Activated naive CD4-positive, alpha-beta T cell treated with anti-CD3 and anti-CD28 coated beads for 36 hours (primary cell): ENCODE measurements at places on chromosomes 5 and 9. TPM values are rescaled to one million over a fixed set of nuclear protein-coding genes. Genes with fewer than 3 reads are reported as not detected.

GRCh38 chr5:118776755-118777154 is 211.6 kb downstream of the DTWD2 start:
- DNase-seq, result no peak

DNA sequence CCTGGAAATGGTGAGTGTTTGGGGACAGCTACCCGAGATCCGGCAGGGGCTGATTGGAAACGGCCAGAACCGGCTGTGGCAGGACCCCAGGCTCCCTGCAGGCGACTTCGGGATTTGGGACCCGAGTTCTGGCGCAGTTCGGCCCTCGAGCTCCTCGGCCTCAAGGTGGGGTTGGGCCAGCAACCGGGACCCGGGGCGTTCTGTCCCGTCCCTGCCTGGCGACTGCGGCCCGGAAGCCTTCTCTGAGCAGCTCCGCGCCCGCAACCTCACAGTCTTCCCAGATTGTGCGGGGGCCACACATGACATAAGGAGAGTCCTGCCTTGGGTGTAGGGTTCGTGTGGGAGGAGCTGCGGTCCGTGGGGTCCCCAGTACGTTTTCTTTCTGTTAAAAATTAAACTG is 23.2 kb upstream of the NEURL1B start:
- no peak for DNase-seq

GRCh38 chr9:32376285-32376684 is 8.2 kb upstream of the ACO1 start:
- no peak for DNase-seq

- no peak for DNase-seq
Measured at GRCh38 chr5:112317866-112318265, 101.2 kb downstream of the EPB41L4A start.

PLAC8L1 gene
- 0.40 TPM for total RNA-seq
